ENCODE measurements at places on chromosomes 5 and 9.

DNA sequence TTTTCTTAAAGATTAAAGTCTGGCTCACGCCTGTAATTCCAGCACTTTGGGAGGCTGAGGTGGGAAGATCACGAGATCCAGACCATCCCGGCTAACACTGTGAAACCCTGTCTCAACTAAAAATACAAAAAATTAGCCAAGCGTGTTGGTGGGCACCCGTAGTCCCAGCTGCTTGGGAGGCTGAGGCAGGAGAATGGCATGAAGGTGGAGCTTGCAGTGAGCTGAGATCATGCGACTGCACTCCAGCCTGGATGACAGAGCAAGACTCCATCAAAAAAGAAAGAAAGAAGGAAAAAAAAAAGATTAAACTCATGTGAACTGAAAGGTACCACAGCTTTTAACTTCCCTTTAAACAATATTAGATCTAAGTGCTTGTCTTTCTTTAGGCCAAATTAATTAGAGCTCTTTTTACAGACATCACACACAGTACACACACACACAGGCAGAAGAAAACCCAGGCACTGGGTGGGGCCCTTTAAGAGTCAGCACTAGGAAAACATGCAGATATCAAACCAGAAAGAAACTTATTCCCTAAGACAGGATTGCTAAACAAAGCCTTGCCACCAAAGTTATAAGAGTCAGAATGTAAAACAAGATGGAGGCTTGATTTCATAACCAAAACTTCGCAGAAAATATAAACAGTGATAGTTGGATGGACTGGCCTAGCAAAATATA lies 29.3 kb upstream of the UHRF2 start:
- no peak for DNase-seq

GRCh38 chr5:142356349-142356715 lies 31.5 kb upstream of the SPRY4 start:
- DNase-seq = no peak

DNA sequence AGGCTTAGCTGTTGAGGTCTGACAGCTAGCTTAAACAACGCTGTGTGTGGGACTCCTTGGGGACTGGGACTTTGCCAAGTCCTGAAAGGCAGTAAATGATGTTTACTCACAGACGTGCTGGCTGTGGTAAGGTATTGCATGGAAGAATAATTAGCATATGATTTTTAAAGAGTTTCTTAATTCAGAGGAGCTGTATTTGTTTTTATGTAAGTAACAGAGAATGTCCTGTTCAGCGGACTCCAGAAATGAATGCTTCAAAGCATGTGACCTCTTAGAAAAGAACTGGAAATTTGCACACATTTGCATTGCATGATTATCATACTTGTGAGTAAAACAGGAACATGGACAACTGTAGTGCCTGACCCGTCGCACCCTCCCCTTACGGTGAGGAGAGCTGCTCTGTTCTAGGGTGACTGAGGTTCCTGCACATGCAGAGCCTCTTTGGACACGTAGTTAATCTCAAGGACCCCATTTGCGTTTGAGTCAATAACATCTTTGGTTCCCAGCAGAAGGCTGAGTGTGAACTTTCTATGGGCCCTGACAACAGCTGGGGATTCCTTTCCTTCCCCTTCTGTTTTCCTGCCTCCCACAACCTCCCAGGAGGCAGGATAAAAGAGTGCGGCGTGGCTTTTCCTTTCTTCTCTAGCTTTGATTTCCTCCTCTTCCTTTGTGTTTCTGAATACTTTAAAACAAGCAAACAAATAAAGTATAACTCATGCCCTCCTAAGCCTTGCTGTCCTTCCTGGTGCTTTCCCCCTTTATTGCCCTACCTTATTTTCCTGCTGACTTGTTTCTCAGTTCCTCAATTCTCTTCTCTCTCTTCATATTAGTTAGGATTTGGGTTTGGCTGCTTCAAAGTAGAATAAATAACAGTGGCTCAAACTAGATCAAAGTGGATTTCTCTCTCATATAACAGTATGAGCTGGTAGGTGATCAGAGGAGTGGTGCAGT lies 157.2 kb upstream of the CD180 start:
- no peak for DNase-seq

- DNase-seq = no peak
Measured at GRCh38 chr9:87112656-87113055, 165.3 kb upstream of the GAS1 start.

DNA sequence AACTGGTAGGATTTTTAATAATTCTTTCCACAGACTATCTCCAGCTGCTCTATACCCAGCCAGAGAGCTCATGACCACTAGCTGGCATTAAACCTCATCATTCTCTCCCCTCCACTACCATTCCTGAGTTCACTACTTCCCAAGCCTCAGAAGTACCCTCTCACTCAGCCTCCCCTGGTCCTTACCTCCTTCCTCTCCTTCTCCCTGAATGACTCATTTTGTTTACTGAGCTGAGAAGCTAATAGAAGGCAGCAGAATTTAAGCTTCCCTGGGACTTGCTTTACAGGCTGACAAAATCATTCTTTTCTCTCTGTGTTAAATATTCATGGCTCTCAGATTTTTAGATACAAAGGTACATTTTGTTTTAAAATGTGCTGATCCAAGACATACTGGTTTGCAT lies 305.4 kb downstream of the TLR4 start:
- no peak for DNase-seq

GRCh38 chr9:137449081-137449844 lies 8.1 kb upstream of the ENTPD8 start:
- DNase-seq = no peak

DNA sequence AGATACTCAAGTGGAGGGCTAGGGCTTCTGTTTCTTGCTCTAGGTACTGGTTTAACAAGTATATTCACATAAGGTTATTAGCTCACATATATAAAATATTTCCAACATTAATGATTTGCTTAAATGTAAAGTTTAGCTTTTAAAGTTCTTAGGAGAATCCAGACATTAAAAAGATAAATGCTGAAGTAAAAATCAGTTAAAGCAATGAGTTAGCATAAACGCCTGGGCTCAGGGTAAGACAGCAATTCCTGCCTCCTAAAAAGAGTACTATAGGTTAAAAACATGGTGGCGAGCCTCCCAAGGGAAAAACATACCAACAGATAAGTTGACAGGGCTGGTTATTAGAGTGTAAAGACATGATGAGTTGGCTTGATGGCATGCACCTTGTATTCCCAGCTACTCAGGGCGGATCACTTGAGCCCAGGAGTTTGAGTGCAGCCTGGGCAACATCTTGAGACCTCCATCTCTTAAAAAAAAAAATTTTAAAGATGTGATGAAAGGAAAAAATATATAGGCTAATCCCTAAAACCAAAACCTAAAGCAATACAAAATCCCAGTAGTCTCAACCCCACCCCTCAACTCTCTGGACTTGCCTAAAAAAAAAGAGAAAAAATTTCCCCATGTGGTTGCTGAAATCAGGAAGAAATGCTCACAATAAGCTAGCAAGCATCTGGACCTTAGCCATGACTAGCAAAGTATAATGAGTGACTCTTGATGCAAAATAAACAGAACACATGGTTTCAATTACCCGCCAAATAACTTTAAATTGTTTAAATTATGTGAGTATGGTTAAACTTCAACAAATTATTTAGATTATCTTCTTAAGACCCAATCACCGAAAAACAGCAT lies 3.6 kb downstream of the GOLPH3 start:
- no peak for DNase-seq

DNA sequence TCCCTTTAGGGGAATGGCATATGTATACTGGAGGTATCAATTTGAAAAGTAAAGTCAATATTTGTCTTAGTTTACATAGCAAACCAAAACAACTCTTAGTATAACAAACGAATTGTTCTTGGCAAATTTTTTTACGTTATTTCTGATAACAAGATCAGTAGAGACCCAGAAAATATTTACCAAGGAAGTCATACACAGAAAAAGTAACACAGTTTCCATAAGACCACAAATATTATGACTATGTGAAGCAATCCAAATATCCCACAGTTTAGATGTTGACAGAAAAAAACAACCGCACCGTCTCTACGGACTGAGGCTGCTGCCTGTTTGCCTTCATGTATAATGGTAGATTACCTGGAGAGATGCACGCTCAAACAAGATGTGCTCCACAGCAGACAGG lies 46.5 kb upstream of the DAPK1 start:
- no peak for DNase-seq

- DNase-seq = no peak
Measured at GRCh38 chr5:206406-206805, 11.5 kb downstream of the CCDC127 start.
